HEK293T (cell line): ENCODE measurements at places on chromosomes 2 and 18.

DNA sequence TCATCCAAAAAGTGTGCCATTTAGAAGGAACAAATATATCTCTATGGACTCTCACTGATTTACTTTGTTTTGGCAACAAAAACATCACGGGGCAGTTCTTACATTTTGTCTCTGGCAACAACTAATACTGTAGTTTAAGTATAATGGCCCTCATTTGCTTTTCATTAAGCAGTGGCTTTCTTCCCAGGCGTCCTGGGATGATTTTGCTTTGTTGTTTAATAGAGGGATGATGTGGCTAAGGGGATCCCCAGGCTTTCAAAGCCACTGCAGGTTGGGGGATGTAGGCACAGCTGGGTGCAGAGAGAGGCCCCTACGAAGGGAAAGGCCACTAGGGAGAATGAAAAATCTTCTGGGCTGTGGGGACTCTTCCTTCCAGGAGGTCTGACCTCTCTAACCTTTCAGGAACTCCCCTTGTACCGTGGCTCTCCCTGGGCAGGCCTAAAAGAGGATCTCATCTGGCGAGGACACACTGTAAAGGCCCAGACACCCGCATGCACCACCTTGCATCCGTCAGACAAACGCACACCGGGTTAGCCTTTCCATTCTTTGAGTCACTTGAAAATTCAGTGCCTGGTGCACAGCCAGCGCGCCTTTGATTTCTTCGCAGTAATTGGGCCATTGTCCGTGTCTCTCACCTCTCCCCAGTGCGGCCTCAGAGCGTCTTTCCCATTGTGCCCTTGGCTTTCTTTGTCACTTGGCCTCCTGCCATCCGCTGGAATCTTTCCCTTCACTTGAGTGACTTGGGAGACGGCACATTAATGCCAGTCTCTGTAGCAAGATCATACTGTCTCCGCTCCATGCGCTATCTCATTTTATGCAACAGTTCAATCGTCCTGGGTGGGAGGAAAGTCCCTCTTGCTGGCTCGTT is 40.3 kb upstream of the AFF3 start:
- no peak for DNase-seq

DNA sequence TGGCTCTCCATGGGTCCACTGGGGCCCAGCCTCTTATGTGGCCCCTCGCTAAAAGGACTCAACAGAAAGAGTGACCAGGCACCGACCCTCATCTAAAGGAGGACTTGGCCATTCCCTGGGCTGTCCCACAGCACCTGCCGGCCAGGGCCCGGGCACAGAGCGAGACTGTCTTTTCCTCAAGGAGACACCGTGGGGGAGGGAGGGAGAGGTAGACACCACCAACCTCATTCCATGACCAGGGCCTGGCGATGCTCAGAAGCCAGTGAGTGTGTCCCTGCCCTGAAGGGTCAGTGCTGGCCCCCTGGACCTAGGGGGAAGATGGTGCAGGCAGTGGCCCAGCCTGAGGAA is 39.8 kb upstream of the ALPP start:
- no peak for DNase-seq

GRCh38 chr2:121524685-121525425 is 5.8 kb upstream of the RNU4ATAC start:
- no peak for DNase-seq

- no peak for DNase-seq
These were observed 182.7 kb downstream of the LRATD1 start for GRCh38 chr2:14815201-14815600.
